ENCODE measurements at places on chromosomes 2 and 18.

DNA sequence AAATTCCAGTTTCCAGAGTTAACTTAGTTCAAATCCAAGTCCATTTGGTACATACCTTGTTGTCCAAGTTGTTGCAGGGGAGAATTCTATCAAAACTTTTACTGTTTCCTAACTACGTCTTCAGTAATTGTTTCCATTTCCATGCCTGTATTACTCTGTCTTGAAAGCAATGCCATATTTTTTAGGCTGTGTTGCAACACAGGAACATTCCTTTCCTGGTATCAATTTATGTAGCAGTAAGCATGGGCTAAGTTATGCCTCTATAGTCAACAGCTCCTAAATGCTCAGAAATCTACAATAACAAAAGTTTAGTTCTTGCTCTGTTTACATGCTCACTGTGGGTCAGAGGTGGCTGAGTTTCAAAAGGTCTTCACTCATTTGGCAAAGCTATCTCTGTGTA, 1943.8 kb upstream of the PIK3C3 start:
- no peak for DNase-seq

- no peak for DNase-seq
These were observed 21.7 kb upstream of the CTAGE1 start for GRCh38 chr18:22439447-22439846.

DNA sequence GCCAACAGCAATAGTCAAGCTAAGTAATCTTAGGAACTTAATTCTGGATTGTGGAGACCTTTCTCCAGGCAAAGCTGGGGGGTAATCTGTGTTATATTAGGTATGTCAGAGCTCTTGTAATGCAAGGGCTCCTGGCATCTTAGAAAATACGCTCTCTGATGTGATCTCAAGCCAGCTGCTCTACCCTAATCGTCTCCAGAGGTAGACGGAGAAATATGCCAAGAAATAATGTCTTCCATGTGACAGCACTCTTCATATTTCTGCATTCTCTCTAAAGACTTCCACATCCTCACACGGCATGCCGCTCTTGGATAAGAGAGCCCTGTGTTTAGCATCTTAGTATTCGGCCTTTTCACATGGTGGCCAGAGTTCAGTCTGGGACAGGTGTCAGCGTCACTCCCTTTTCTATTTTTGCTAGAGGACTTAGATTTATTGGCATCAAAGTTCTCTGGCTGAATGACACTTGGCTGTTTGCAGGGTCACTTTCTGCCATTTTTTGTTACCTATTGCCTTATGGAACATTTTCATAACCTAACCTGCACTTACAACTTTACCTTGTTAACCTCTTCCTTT, 25.2 kb downstream of the CAPN13 start:
- DNase-seq, result no peak

DNA sequence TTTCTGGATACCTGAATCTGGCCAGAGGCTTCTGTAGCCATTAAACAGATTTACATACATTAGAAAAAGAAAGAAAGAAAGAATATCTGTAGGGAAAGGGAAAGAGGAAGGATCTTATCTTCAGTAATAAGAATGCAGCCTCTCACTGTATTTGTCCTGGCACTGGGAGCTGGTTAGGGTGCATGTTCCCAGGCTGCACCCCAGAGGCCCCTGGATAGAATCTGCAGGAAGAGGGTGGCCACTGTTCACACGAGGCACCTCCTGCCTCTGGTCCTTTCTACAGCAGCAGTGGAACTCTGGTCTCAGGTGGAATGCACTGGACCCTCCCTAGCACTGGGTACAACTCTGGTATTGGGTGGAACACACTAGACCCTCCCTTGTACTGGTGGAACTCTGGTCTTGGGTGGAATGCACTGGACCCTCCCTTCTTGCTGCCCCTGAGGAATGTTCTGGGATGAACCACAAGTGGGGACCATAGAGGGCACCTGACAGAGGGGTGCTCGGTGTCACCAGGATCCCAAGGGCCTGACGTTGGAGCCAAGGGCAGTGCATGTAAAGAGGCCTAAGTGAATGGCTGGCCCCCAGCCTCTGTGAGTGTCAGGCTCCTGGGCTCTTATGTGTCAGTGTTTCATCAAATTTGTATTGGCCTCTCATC, 27.4 kb upstream of the PXDN start:
- DNase-seq, result no peak

- DNase-seq, result no peak
These were observed 102.5 kb downstream of the LOXHD1 start for GRCh38 chr18:46554406-46555080.

DNA sequence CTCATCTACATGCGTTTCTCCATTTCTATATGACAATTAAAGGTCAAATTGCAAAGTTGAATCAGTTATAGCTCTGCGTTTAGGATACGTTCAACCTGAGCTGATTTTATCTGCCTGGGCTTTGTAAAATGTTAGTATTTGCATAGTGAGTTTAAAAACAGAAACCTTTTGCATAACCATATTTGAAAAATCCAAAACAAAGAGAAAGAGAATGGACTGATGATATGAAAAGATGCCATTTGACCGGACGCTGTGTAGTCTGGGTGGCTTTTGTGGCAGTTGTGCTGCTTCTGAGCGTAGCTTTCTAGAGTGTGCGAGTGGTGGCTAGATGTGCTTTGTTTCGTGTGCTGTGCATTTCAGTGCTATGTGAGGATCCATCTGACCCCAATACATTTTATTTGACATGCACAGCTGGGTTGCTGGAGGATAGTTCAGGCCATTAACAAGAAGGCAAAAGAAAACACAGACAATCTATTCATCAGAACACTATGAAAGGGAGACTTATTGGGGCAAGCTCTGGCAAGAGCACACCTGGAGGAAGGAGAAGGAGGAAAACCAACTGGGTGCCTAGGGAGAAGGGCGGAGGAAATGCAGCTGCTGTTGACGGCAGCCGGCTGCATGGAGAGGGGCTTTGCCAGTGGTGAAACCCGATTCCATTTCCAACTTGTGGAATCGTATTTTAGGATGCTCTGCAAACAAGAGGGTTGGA, 126.8 kb downstream of the ACOXL start:
- no peak for DNase-seq

DNA sequence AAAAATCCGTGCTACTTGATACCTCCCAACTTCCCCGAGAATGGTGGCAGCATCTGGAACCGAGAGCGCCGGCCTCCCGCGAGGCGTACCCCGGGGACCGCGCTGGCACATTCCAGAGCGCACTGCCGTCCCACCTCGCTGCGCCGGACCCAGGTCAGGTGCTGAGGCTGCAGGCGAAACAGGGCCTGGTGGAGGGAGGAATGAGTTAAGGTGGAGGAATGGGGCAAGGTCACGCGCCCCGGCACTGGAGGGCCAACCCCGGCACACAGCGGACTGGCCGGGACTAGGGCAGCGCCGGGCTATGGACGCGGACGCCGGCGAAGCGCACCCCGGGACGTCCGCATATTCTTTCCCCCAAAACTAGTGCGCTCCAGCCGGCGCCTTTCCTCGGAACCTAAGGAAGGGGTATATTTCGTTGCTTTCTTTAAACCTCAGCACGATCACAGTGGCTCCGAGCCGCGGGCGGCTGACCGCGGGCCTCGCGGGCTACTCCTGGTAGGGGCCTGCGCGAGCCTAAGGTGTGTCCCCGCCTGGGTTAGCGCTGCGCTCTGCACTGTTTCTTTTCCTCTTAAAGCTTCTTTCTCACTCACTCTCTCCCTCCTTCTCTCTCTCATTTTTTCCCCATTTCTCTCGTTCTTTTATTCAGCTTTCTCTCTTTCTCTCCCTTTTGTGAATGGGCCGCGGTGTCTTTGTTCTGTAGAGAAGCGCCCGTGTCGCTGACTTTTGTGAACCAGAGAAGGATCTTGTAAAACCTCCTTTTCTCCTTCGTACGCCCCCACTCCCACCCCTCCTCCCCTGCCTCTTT, 2.1 kb upstream of the OTX1 start:
- no peak for DNase-seq

GRCh38 chr2:83115606-83116005, 1343.5 kb downstream of the SUCLG1 start:
- DNase-seq, result no peak

DNA sequence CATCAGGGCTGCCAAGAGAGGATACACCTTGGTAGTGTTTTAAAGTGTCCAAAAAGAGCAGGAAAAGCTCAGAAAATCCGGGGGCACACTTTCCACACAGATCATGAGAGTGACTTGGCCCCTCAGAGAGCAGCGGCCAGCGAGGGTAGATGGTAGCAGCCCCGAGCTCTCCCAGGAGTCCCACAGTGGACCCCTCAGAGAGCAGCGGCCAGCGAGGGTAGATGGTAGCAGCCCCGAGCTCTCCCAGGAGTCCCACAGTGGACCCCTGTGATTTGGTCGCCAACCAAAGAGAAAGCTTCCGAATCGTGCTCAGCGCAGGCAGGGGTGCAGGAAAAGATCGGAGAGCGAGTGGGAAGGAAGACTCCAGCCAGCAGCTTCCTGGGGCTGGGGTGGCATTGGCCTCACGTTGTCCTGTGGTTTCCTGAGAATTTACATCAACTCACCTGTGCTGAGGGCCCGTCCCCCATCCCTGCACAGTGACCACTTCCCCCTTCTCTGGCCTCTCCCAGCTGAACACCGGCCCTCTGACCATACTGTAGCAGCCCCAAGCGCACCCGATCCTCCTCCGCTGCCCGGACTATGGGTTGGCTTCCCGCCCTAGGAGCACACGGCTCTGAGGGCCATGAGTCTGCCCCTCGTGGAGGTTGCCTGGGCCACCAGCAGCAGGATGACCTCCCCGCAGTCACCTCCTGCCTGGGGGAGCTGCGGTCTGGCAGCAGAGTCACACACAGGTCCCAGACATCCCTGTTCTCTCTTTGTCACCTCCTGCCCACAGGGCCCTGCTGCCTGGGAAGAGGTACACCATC, 33.7 kb downstream of the MTERF4 start:
- DNase-seq, result no peak

DNA sequence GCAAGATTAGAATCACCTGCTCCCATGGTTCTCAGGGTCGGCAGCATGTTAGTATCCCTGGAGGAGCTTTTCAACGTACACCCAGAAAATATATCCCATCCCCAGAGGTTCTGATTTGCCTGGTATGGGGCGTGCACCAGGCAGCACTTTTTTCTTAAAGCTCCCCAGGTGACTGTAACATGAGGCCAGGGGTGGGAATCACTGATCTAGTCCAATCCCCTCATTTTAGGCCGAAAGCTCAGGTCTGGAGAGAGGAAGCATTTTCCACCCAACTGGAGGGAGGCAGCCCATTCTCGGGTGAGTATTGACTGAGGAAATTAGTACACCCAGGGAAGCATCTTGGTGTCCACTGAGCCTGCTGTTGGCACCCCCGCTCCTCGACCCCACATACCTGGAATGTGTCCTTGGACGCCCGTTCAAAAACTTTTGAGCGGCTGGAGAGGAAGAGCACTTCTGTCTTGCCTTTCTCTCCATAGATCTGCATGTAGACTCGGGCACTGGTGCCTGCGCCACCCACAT, 94.3 kb downstream of the LOXHD1 start:
- no peak for DNase-seq

Data from stimulated activated CD4-positive, alpha-beta T cell treated with anti-CD3 and anti-CD28 coated beads, Interleukin-1b, Interleukin-23, amount 100 ng/mL, for 24 hours (primary cell).